ENCODE measurements at places on chromosomes 5 and 9. TPM values are rescaled to one million over a fixed set of nuclear protein-coding genes. Genes with fewer than 3 reads are reported as not detected.

The BTNL8 gene
- total RNA-seq: not detected

DNA sequence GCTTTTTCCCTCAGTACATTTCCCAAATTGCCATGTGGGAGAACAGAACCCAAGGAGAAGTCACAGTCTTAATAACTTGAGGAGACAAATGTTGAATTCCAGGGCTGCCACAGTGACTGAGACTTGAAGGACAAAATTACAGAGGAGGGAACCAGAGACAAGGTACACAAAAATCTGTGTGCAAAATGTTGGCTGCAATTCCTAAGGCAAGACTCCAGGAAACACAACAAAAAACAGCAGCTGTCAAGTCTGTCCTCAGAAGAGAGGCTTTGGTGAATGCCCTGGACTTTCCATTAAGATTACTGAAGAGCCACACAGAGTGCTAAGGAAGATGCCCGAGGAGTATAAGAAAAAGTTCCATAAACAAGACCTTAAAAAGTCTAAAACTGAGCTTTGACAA, 21.1 kb downstream of the AP3B1 start:
- no peak for DNase-seq

- peak; percentile 57 for DNase-seq
Measured at GRCh38 chr5:128905568-128906110, 59.6 kb upstream of the SLC27A6 start.

DNA sequence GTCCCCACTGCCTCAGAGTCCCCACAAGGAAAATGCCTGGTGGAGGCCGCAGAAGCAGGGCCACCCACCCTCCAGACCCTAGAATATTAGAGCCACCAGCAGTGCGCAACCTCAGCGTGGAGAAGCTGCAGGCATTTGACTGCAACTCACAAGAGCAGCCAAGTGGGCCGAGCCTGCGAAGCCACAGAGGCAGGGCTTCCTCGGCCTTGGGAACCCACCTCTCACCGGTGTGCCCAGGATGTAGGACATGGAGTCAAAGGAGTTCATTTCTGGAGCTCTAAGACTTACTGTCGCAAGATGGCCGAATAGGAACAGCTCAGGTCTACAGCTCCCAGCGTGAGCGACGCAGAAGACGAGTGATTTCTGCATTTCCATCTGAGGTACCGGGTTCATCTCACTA, 397.9 kb upstream of the PIK3R1 start:
- DNase-seq: no peak

The F2RL2 gene
- total RNA-seq: 74.9 TPM

DNA sequence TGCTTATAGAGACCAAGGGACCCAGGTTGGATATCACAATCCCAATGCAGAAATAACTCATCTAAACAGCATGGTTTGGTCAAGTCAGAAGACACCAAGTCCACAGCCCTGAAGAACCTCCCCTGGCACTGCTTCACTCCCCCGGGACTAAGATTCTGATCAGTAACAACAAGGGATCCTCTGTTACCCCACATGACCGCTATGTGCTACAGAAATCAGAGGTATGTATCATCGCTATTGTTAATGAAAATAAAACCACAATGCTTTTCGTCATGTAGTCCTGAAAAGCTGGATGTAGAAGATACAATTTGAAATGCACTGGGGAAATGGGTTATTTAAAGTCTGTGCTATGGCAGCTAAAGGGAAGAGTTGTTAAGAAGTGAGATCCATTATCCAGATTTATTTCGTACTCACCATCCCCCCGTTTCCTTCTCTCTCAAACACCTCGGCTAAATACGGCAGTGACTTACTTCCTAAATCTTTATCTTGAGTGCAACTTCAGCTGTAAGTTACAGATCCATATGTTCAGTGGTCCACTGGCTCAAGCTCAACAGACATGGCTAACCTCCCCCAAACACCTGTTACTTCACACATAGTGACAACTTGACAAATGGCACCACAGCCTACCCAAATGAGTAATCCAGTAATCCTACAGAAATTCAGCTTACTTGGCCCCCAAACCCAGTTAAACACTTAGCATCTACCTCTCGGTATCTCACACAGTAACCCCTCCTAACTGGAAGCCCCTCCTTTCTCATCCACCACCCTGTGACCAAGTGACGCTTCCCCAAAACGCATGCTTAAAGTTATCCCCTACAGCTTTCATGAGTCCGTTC, 129.2 kb downstream of the MYO10 start:
- no peak for DNase-seq

DNA sequence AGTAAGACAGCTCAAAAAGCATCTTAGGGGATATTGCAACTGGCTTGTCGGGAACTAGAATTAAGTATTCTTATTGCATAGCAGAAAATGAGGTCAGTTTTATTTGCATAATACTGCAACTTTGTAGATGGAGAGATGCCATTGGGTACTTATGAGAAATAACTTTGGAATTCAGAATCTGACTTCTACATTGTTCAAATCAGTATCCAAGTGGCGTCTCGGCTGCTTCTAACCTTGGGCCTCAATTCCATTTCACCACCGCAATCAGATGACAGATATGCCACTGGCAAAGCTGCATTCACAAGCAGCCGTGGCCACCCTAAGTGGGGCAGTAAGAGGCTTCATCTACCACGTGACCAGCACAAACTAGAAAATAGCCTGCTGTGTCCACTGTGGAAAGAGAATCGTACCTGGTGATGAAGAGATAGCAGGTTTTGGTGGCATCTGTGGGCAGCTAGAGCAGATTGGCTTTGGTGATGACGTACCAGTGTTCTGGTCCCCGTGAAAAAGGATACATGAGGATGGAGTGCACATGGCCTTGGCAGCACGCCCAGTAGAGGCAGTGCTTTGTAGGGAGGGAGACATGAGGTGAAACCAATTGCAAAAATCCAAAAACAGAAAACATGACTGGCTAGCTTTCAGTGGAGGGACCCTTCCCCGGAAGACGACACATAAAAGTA, 116.6 kb downstream of the KLHL3 start:
- peak; percentile 94 for DNase-seq

DNA sequence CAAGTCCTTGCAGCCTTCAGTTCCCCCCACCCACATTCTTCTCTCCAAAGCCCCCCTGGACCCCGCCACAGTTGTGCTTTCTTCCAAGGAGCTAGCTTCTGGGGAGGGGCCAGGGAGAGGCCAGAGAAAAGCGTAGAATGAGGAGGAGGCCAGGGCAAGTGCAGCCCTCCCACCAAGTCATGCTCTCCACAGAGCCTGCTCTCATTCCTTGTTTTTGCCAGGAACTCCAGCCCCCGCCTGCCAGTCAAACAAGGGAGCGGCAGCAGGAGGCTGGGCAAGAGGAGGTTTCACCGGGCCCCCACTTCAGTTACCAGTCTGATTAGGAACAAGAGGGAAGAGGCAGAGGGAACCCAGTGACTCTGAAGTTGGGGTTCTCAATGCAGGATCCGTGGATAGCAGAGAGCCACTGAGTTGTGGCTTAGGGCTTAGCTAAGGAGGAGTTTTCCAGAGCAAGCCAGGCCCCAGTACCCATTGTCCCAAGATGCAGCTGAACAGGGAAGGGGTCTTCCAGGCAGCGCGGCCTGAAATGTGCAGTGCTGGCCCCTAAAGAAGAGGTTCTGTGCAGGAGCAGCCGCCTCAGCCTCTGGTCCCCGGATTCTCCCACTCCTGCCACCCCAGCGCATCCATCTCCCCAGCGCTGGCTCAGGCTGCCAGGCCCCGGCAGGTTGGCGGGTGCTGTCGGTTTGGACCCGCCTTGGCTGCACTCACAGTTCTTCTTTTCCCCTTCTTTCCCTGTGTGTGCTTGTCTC, 120.6 kb downstream of the DAB2IP start:
- DNase-seq: no peak

- DNase-seq: no peak
Measured at GRCh38 chr9:127112735-127113161, 9.7 kb downstream of the ANGPTL2 start.

The ACSL6 gene
- total RNA-seq: not detected

- no peak for DNase-seq
Measured at GRCh38 chr5:111511831-111512374, 432 bp downstream of the STARD4 start.

- DNase-seq: no peak
Measured at GRCh38 chr5:71907608-71908145, 188.6 kb downstream of the CARTPT start.

DNA sequence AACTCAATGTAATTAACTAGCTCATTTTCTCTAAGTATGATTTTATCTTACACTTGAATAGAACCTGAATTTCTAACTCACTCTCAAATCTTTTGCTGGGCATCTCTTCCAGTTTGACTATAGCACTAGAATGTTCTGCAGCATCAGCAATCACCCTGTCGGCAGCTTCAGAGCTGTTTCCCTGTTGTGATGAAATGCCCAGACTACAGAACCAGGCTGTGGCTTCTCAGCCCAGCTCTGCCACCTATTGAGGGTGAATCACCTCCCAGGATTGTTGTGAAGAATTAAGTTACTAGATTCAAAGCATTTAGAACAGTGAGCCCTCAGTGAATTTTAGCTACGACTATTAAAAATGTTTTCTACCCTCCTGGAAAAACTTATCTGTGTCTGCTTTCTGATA, 90.4 kb upstream of the ANKRD55 start:
- DNase-seq: peak; percentile 42

DNA sequence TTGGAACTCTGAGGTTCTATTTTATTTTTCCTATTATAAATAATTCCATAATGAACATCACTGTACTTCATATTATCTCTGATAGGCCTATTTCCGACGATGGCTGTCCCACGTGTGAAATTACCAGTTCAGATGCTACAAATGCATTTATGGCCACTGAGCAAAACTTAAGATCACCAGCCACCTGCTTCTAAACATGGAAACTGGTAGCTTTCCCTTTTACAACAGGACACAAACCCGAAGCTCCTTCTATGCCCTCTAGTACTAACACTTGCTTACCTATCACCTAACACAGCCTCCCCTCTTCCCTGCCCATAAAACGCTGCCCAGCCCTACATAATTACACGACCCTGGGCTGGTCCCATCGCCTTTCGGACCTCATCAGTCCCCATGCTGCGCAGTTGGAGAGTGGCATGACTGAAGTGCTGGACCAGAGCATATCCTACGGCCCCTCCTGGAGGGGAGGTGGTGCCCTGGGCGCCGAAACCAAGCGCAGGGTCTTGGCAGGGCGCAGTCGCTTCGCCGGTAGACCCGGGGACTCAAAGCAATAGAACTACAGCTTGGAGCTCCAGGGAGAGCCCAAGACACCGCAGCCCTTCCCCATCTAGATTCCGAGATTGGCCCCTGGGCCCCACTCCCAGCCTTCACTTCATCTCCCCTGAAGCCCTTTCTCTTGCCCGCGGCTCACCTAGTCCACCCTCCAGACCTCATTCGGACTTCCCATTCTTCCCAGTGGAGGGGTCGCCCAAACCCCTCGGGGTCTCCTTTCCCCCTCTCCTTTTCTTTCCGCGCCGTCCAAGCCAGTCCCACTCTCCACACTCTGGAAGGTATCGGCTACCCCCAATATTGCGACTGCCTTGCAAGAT, 1.0 kb upstream of the SAP30L start:
- no peak for DNase-seq

- no peak for DNase-seq
Measured at GRCh38 chr5:14870337-14871213, 1.0 kb downstream of the ANKH start.

DNA sequence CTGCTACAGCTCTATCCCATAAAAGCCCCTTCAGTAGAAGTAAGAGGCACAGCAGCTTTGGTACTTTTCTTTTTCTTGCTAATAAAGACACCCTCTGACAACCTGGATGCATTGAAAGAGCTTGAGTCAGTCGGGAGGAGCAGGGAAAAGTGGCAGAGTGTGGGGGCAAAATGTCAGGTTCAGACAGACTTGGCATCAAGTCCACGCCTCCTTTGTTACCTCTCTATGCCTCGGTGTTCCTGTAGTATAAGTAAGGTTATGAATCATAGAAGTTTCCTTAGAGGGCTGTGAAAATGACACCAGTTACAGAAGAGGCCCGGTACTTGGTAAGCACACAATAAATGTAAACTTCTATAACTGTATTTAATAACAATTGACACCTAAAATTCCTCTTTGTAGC, 133.9 kb downstream of the ESM1 start:
- no peak for DNase-seq

DNA sequence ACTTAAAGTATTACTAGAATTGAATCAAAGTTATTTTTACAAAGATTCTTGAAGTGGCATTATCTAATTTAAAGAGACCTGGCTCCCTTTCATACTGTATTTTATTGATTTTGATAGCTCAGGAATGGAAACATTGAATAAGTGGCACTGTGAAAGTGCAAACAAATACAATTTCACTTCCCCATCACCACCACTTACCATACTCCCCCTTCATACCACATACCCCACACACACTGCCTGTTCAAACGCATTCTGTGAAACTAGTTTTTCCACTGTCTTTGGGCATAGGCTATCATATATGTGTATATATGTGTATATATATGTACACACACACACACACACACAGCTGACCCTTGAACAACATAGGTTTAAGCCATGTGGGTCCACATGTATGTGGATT, 62.1 kb upstream of the ATG10 start:
- no peak for DNase-seq

GRCh38 chr5:54187694-54188093, 122.7 kb downstream of the ARL15 start:
- no peak for DNase-seq

The PHYHD1 gene
- total RNA-seq: 7.0 TPM

The FOXD4L3 gene
- not detected for total RNA-seq

- DNase-seq: no peak
Measured at GRCh38 chr5:159518371-159518770, 188.1 kb upstream of the IL12B start.

DNA sequence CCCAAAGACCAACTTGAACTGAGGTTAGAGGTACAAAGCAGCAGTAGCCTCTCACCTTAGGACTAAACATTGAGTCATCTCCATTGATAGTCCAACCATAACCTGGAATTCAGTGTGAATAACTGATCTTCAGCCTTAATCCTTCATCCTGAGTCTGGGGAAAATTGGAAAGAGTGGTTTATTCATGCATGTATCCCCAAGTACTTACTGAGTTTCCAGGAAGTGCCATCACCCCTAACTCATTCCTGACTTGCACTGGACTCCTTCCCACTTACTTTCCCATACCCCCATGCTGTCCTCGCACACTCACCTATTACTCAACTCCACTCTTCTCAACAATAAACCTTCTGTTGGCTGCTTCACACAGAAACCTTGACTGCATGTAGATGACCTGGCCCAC, 161.4 kb upstream of the ZNF462 start:
- DNase-seq: no peak

The POU5F2 gene
- total RNA-seq: 0.13 TPM

GRCh38 chr9:89872426-89872912, 267.7 kb downstream of the GADD45G start:
- no peak for DNase-seq

The TMC1 gene
- 0.90 TPM for total RNA-seq

- no peak for DNase-seq
Measured at GRCh38 chr9:123957168-123957721, 27.3 kb upstream of the DENND1A start.

Measured in HFFc6 (cell line).